ENCODE measurements at places on chromosomes 3 and 15.

DNA sequence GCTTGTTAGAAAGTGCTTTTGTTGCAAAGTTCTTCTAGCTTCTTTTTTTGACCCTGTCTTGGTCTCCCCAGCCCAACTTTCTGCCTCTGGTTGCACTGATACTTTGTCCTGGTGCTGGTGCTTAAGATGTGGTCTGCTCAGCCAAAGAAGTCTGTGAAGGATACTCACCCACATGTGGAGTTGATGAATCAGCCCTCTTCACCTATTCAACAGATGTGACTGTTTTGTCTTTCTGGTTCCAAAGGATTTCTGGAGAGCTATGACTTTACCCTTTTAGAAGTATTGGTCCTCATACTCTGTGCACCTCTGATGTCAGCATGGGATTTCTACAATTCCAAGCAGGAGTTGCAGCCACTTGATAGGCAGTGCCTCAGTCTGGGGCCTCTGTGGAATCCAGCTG, 84.1 kb downstream of the PCCB start:
- peak; percentile 11 for ATAC-seq

- ATAC-seq, result no peak
These were observed 24.9 kb downstream of the NXPE3 start for GRCh38 chr3:101803939-101804338.

- ATAC-seq, result peak; percentile 95
These were observed 95.1 kb upstream of the ZBED2 start for GRCh38 chr3:111690242-111690641.

DNA sequence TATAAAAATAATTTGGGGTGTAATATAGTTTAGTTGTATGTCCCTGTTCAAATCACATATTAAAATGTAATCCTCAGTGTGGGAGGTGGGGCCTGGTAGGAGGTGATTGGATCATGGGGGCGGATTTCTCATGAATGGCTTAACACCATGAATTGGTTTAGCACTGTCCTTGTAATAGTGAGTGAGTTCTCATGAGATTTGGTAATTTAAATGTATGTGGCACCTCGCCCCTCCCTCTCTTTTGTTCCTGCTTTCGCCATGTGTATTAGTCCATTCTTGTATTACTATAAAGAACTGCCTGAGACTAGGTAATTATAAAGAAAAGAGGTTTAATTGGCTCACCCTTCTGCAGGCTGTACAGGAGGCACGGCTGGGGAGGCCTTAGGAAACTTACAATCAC, 83.9 kb downstream of the ANXA2 start:
- no peak for ATAC-seq

GRCh38 chr3:151673974-151674373, 59.8 kb upstream of the AADACL2 start:
- ATAC-seq, result no peak

DNA sequence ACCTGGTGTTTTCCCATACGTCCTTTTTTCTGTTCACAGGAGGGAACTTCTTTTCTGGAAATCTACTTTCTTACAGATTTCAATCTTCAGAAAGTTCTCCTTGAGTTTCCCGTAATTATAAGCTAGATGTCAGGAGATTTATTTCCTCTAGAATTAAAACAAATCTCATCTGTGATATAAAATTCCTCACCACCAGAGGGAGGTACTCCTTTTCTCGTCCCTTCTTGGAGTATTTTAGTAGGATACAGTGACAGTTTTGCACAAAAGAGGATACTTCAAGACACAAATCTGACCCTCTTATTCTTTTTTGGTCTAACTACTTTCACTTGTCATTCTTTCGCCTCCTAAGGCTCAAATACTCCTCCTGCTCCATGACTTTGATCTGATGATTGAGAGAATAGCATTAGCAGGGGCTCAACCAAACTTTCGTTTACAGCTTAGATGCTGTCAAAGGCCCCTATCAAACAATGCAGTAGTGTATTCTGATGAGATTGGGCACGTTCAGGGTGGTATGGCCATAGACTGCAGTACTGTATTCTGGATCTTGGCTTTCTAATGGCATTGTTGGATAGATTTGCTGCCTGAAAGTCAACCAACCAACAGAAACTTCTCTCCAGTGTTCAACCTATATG, 38.0 kb downstream of the TMEM41A start:
- no peak for ATAC-seq

GRCh38 chr15:90915808-90916440, 12.8 kb downstream of the MAN2A2 start:
- ATAC-seq, result no peak

- no peak for ATAC-seq
These were observed 10.2 kb downstream of the TADA3 start for GRCh38 chr3:9781978-9782603.

DNA sequence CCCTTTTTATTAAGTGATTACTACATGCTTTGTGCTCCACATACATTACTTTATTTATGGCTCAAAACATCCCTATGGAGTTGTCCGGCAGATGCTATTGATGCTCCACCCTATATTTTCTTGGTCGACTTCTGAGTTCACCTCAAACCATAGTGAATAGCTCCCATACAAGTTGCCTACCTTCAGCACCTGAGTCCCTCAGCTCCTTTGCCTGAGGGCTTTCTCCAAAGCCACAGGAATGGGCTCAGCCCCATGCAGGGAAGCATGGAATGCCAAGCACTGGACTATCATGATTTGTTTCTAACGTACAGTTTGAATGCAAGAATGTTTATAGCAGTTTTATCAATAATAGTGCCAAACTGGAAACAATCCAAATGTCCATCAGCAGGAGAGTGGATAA, 124.8 kb upstream of the TNIK start:
- no peak for ATAC-seq

- ATAC-seq, result no peak
These were observed 45.7 kb downstream of the KPNA1 start for GRCh38 chr3:122468896-122469533.

DNA sequence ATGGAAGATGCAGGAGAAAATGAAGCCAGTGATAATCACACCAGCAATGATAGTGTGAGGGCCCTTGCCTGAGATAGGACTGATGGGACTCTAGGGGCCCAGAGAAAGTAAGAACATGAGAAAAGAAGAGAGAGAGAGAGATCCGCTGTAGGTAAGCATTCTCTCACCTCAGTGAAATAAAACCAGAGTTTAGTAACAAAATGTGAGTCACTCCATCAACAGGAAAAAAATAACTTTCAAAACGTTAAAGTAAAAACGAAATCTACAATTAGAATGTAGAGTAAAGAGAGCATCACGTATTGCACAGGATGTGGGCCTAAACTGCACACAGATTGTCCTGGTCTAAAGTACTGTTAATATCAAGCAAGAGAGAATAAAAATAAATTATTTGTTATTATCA, 6.8 kb upstream of the PRSS50 start:
- peak; percentile 97 for ATAC-seq

DNA sequence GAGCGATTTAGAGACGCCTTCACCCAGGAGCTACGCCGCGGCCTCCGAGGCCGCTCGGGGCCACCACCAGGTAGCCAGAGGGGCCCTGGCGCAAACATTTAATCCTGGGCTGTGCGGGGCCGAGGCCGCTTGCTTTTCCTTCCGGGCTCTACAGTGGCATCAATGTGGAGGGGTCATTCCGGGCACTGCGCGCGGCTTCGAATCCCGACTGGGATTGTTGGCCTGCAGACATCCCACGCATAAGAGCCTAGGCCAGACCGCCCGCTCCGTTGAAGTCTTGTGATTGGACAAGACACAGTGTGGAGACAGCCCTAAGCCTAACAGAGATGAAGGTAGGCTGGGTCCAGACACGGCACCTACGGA, 568 bp upstream of the NCBP2 start:
- ATAC-seq, result no peak

DNA sequence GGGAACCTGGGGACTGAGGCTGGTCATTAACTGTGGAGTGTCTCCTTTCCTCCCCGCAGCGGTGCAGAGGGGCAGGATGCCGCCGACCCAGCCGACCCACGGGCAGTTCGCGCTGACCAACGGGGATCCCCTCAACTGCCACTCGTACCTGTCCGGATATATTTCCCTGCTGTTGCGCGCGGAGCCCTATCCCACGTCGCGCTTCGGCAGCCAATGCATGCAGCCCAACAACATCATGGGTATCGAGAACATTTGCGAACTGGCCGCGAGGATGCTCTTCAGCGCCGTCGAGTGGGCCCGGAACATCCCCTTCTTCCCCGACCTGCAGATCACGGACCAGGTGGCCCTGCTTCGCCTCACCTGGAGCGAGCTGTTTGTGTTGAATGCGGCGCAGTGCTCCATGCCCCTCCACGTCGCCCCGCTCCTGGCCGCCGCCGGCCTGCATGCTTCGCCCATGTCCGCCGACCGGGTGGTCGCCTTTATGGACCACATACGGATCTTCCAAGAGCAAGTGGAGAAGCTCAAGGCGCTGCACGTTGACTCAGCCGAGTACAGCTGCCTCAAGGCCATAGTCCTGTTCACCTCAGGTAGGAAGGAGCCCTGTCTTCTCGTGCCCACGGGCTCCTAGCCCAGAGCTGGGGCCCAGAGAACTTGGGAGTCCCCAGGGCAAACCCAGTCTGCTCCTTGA, 3.7 kb downstream of the NR2F2 start:
- no peak for ATAC-seq

- ATAC-seq, result no peak
These were observed 124.4 kb upstream of the FOXB1 start for GRCh38 chr15:59879506-59880265.

DNA sequence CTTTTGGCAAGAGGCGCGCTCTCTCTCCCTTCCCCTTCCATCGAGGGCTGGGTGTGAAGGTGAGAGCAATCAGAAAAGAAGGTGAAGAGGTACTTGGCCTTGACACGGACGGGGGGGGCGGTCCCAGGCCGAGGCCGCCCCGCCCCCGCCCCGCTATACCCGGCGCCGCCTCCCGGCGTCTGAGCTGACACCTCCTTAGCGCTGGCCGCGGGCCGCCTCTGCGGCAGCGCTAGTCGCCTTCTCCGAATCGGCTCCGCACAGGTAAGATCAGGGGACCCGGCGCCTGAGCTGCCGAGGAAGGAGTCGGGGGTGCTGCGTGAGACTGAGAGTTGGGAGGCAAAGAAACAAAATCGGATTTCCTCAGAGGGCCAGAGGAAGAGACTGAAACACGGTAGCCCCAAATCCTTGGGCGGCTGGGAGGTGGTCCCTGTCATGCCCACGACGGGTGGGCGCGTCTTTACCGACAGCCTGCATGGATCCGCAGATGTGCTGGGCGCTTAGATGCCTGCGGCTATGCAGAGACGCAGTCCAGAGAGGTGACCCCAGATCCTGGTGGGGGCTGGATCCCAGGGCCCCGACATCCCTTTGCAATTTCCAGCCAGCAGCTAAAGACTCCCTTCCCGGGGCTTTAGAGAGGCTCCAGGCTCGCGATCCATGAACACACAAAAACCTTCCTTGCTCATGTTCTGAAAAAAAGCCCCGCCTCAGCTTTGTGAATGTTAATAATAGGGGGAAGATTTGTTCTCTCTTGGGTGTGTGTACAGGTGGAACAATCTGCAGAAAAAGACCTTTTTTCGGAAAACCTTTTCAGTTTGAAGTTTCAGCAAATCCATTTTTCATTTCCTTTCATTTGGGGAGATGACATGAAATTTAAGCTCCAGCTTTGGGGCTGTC, at the start of gene ENTPD3:
Gene ENTPD3 (plus strand): TSS at position 184 of the 894 bp plus-strand sequence. CDS start 874 bp downstream, outside the sequence.
- ATAC-seq, result peak; percentile 85

Data from activated T-helper 17 cell treated with anti-CD3 and anti-CD28 coated beads, Interleukin-2, amount 50 U/mL, for 72 hours (primary cell).